ENCODE measurements at places on chromosomes 12 and 14. TPM values are rescaled to one million over a fixed set of nuclear protein-coding genes. Genes with fewer than 3 reads are reported as not detected.

ITGB7 gene
- 49.8 TPM for total RNA-seq

NEUROD4 gene
- total RNA-seq = not detected

KCNK13 gene
- 0.42 TPM for total RNA-seq

PAX9 gene
- total RNA-seq = not detected

LBHD2 gene
- not detected for total RNA-seq

GLS2 gene
- 1.2 TPM for total RNA-seq

MMAB gene
- total RNA-seq = 5.2 TPM

CALCOCO1 gene
- total RNA-seq = 69.4 TPM

TDRD9 gene
- 2.5 TPM for total RNA-seq

NANOG gene
- total RNA-seq = not detected

TAS2R7 gene
- total RNA-seq = not detected

CLECL1 gene
- total RNA-seq = 4.4 TPM

RILPL2 gene
- total RNA-seq = 9.9 TPM

KLRD1 gene
- 34.0 TPM for total RNA-seq

ACOT4 gene
- total RNA-seq = 0.42 TPM

FAM186B gene
- 0.84 TPM for total RNA-seq

DAO gene
- total RNA-seq = not detected

CYP27B1 gene
- 1.3 TPM for total RNA-seq

VTI1B gene
- 30.0 TPM for total RNA-seq

CLEC7A gene
- total RNA-seq = 177 TPM

TMCC3 gene
- 10.9 TPM for total RNA-seq

CACNA1C gene
- 0.10 TPM for total RNA-seq

DDX23 gene
- 51.9 TPM for total RNA-seq

CCDC85C gene
- total RNA-seq = 2.9 TPM

ASPG gene
- total RNA-seq = 0.10 TPM

SLC6A12 gene
- total RNA-seq = 0.73 TPM

MYBPC1 gene
- total RNA-seq = not detected

KRT8 gene
- 0.31 TPM for total RNA-seq

ZNF891 gene
- total RNA-seq = 2.5 TPM

GLT8D2 gene
- not detected for total RNA-seq

SYNDIG1L gene
- total RNA-seq = not detected

ARL1 gene
- total RNA-seq = 24.7 TPM

SLC25A47 gene
- 0.10 TPM for total RNA-seq

PIK3C2G gene
- total RNA-seq = not detected

HPD gene
- not detected for total RNA-seq

C12orf75 gene
- 39.8 TPM for total RNA-seq

NTN4 gene
- 0.31 TPM for total RNA-seq

TAS2R14 gene
- total RNA-seq = 1.2 TPM

STYK1 gene
- total RNA-seq = 0.10 TPM

KCTD10 gene
- total RNA-seq = 39.3 TPM

NCOR2 gene
- total RNA-seq = 52.6 TPM

SLC5A8 gene
- not detected for total RNA-seq

G2E3 gene
- 39.9 TPM for total RNA-seq

Data from mononuclear cell (primary cell).